G401 (cell line): ENCODE measurements at places on chromosomes 5 and 9. TPM values are rescaled to one million over a fixed set of nuclear protein-coding genes. Genes with fewer than 3 reads are reported as not detected.

Gene TEX48
- not detected in 2 replicates for total RNA-seq

DNA sequence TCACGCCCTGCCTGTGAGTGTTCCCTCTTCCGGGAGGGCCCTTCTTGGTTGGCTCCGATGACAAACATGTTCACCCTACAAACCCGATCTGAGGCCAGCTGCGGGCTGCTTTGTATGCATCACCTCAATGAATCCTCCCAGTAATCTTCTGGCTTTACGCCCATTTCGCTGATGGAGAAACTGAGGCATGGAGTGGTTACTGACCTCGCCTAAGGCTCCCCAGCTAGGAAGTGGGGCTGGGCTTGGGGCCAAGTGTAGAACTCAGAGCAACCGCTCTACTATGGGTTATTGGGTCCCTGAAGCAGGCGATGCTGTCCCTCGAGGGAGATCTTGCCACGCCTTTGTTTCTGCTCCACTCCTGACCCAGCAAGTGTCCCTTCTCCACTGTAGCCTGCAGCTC lies 38.2 kb upstream of the RPL26L1 start:
- no peak for DNase-seq

DNA sequence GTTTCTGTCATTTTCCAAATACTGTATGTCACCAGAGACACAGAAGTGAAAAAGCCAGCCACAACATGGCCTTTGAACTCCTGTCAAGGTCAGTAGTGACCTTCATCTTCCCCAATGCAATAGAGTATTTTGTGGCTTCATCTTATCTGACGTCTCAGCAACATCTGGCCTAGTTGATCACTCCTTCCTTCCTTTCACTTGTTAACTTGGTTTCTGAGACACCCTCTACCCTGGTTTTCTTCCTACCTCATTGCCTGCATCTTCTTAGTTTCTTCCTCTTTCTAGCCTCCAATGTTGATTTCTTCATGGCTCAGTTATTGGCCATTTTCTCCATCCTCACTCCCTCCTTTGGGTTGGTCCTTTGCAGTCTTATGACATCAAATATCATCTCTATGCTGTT lies 36.3 kb downstream of the GLIS3 start:
- no peak for DNase-seq

DNA sequence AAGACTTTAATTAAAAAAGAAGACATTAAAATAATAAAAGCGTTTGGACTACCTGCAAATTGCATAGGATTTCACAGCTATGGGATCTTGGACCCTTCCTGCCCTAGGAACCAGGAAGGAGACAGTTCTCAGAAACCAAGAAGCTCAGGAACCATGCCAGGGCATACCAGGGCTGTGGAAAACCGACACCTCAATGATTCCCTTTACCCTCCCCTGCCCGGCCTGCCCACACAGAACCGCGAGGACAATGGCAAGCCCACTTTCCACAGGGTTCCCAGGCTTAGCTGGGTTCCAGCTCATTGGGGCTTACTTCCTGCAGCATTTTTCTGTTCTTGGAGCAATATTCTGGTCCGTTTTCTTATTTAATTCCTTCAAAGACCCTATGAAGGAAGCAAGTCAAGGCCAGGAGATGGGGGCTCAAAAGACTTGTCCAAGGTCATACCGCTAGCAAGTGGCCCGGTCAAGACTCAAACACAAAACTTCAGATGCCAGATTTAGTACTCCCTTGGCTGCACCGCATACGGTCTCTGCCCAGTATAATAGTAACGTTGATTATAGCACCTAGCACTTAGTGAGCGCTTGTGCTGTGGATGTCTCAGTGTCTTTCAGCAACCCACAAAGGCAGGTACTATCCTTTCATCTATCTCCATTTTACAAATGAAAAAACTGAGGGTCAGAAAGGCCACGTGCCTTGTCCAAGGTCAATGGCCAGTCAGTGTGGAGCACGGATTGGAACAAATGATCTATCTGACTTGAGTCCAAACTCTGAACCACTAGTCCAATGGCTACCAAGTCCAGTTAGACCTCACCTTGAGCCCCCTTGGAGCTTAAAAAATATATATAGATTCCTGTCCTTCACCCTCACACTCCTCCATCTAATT lies 6.8 kb downstream of the FAT2 start:
- no peak for DNase-seq
